ENCODE measurements at places on chromosomes 12 and 14. TPM values are rescaled to one million over a fixed set of nuclear protein-coding genes. Genes with fewer than 3 reads are reported as not detected.

LTB4R2 gene
- 1.3 TPM for total RNA-seq

DIP2B gene
- 21.6 TPM for total RNA-seq

B3GNT4 gene
- 0.58 TPM for total RNA-seq

CBLN3 gene
- total RNA-seq: 1.3 TPM

GRCh38 chr14:91398707-91399106 lies 18.9 kb downstream of the CCDC88C start:
- DNase-seq: no peak

DNA sequence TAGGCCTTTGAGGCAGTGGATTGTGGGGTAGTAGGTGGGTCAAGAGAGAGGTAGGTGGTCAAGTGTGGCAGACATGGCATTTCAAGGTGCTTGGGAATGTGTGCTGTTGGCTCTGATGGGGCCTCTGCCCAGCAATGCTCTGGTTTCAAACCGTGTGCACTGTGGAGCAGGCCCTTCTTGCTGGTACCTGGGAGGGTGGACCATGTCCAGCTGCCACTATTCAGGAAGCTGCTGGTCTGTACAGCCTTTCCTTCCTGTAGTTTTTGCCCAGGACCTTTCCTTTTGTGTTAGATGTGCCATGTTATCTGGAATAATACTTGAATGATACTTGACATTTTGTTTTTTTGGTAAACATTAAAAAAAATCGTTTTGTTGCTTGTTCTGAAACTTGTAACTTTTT lies 14.8 kb downstream of the RIMKLB start:
- DNase-seq: no peak

GRCh38 chr12:10341892-10342509 lies 34.3 kb downstream of the KLRD1 start:
- no peak for DNase-seq

GRCh38 chr12:131128556-131128955 lies 174.8 kb downstream of the ADGRD1 start:
- no peak for DNase-seq

- no peak for DNase-seq
These were observed 26.5 kb downstream of the CRACR2A start for GRCh38 chr12:3726456-3726855.

- DNase-seq: no peak
These were observed 2.0 kb upstream of the SLC2A3 start for GRCh38 chr12:7937833-7938506.

- DNase-seq: no peak
These were observed 42.5 kb downstream of the PTCSC3 start for GRCh38 chr14:36134038-36134437.

DNA sequence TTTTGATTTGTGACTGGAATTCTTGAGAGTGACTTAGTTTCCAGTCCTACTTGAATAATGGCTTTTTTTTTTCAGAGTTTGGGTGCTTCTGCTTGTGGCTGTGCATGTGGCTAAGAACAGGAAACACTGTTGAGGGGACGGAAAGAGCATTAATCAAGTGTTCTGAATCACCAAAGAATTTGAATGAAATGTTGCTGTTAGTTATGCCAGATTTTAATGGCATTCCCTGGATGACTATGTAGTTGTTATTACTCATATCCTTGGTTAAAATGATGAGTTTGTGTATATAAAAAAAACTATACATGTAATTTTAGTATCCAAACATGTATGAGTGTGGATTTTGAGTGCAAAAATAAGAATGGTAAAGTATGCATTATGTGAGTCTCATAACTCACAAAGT lies 347.9 kb downstream of the BCAT1 start:
- DNase-seq: no peak

DNA sequence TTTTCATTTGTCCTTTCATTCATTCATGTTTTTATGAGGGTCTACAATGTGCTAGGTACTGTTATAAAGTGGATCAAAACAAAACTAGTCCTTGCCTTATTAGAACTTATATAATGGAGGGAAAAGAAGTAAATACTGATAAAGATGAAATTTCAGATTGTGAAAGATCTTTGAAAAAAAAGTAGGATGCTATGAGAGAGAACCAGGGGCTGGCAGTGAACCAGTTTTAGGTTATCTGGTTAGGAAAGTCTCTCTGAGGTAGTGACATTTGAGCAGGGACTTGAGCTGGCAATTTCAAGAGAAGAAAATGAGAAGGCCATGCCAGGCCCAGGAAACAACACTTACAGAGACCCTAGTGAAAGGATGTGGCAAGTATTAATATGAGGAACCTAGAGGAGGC lies 57.3 kb upstream of the E2F7 start:
- no peak for DNase-seq

- peak; percentile 35 for DNase-seq
These were observed 39.2 kb downstream of the LTBP2 start for GRCh38 chr14:74572726-74573301.

- no peak for DNase-seq
These were observed 232.5 kb downstream of the BCL11B start for GRCh38 chr14:99039331-99040041.

DNA sequence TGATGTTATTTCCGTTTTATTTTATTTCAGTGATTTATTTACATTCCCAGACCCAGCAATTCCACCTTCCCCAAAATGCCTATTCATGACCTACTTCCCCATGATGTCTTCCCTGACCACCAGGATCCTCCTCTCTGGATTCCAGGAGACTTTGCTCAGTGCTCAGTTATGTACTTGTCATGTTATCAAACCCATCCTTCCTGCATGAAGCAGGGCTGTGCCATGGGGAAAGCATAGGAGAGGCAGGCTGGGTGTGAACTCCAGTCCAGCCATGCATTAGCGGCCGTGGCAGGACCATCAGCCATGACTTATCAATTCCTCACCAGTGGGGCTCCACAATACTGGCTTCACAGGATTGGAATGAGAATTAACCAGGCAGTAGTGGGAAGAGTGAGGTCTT lies 57.8 kb downstream of the B4GALNT3 start:
- DNase-seq: no peak
